ENCODE measurements at places on chromosomes 7 and 10. TPM values are rescaled to one million over a fixed set of nuclear protein-coding genes. Genes with fewer than 3 reads are reported as not detected.

Gene CALHM1
- total RNA-seq = not detected

Gene TMEM184A
- 15.2 TPM for total RNA-seq

Gene LSM5
- total RNA-seq = 105 TPM

Gene TACC2
- total RNA-seq = 83.1 TPM

Gene VGF
- total RNA-seq = 26.2 TPM

Gene PDAP1
- total RNA-seq = 202 TPM

Gene GSAP
- total RNA-seq = 2.6 TPM

Gene OR13A1
- total RNA-seq = not detected

Gene ANKRD7
- 0.36 TPM for total RNA-seq

Gene ADAM12
- total RNA-seq = 5.4 TPM

Gene SFTPA1
- total RNA-seq = not detected

Gene WDR86
- total RNA-seq = 0.38 TPM

Gene GPR15LG
- total RNA-seq = not detected

Gene ITIH5
- 0.16 TPM for total RNA-seq

Gene OPN1SW
- total RNA-seq = not detected

Gene MMP21
- not detected for total RNA-seq

Gene LRRC61
- 0.16 TPM for total RNA-seq

Gene FBXL13
- 0.61 TPM for total RNA-seq

Gene ARHGEF35
- 0.26 TPM for total RNA-seq

Gene CNPY1
- not detected for total RNA-seq
